ENCODE measurements at places on chromosomes 13 and 19.

- no peak for DNase-seq
These were observed 3.3 kb upstream of the ZNF420 start for GRCh38 chr19:37074819-37075362.

GRCh38 chr13:113140677-113141600 is 17.5 kb upstream of the PROZ start:
- DNase-seq = no peak

DNA sequence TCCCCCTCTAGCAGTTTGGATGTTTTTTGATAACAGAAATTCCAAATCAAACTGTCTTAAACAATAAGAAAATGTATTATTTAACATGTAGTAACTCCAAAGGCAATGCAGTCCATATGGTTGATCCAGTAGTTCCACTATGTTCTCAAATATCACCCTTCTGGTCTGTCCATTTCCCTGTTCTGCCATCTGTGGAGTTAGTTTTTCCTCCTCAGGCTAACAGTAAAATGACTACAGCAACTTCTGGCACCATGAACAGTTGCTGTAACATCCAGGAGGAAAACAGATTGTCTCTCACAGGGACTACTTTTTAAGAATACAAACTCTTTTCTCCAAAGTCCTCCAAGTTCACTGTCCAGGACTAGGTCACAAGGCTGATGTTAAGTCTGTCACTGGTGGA is 455.4 kb downstream of the FGF14 start:
- no peak for DNase-seq

GRCh38 chr19:5147074-5147977 is 178.4 kb downstream of the KDM4B start:
- DNase-seq = no peak

- DNase-seq = no peak
These were observed 1.5 kb downstream of the SPATA13 start for GRCh38 chr13:24161980-24162525.

DNA sequence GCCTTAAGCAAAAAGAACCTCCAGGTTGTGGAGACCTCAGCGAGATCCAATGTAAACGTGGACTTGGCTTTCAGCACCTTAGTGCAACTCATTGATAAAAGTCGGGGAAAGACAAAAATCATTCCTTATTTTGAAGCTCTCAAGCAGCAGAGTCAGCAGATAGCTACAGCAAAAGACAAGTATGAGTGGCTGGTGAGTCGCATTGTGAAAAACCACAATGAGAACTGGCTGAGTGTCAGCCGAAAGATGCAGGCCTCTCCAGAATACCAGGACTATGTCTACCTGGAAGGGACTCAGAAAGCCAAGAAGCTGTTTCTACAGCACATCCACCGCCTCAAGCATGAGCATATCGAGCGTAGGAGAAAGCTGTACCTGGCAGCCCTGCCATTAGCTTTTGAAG is 58.5 kb downstream of the ARHGAP35 start:
- DNase-seq = no peak

- no peak for DNase-seq
These were observed 11.2 kb upstream of the SIGLEC6 start for GRCh38 chr19:51542699-51543098.

GRCh38 chr19:52086481-52086880 is 9.1 kb downstream of the ZNF841 start:
- no peak for DNase-seq

DNA sequence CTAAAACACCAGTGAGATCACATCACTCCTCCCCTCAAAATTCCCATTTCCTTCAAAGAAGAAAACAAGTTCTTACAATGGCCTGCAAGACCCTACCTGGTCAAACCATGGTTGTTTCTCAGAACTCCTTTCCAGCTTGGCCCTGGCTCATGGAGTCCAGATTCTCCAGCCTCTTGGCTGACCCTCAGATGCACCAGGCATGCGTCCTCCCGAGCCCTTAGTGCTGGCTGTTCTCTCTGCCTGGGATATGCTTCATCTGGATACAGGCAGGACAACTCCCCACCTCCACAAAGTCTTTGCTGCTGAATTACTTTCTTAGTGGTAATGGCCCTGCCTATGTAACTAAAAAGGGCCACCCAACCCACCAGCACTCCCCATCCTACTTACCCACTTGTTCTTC is 94.3 kb downstream of the MBNL2 start:
- DNase-seq = no peak

- DNase-seq = no peak
These were observed 37.0 kb upstream of the CCNA1 start for GRCh38 chr13:36395280-36395679.

- DNase-seq = no peak
These were observed 33.7 kb downstream of the SHISA2 start for GRCh38 chr13:26017932-26018665.

GRCh38 chr19:48396016-48396823 is 2.8 kb downstream of the GRIN2D start:
- DNase-seq = no peak

GRCh38 chr13:71912524-71912923 is 45.5 kb upstream of the DACH1 start:
- DNase-seq = no peak

- no peak for DNase-seq
These were observed 1301.5 kb upstream of the ATXN8OS start for GRCh38 chr13:68806125-68806524.

DNA sequence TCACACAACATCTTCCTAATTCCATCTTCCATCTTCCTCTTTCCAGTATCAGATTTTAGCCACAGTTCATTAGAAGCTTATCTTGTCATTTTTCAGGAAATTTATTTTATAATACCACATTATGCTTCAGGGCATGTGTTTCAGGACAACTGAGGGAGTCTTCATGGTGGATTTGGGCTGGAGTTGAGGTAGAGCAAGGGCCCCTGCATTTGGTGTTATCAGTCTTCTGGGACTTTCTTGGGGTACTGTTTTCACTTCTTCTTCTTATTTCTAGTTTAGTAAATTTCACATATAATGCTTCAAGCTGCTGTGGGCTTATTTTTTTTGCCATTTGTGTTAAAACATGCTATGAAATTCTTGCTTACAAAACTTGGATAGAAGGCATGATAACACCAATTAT is 188.7 kb downstream of the LHFPL6 start:
- DNase-seq = no peak

GRCh38 chr19:15199661-15200552 is 888 bp downstream of the NOTCH3 start:
- no peak for DNase-seq

GRCh38 chr13:102033386-102033785 is 368.5 kb downstream of the FGF14 start:
- no peak for DNase-seq

- DNase-seq = no peak
These were observed 9.7 kb upstream of the SLC35E1 start for GRCh38 chr19:16581971-16582343.

GRCh38 chr19:11699931-11700794 is 38.6 kb downstream of the ZNF823 start:
- DNase-seq = peak; percentile 20

GRCh38 chr19:855142-855541 is 3.0 kb downstream of the ELANE start:
- DNase-seq = no peak

DNA sequence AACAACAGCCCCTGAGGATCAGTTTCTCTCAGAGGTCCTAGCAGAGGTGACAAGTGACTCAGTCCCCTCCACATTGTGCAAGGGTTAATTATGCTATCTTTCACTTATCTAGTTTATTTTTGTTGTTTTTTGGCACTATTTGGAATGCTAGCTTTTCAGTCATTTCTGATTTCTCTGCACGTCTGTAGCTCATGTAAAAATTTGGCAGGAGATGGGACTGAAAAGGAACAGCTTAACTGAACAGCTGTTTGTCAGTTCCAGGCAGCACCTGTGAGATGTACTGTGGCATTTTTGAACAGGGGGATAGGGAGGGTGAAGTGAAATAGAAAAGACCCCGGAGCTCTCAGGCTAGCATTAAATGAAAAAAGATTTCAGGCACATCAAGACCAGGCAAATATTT is 313.5 kb downstream of the SUCLA2 start:
- no peak for DNase-seq

DNA sequence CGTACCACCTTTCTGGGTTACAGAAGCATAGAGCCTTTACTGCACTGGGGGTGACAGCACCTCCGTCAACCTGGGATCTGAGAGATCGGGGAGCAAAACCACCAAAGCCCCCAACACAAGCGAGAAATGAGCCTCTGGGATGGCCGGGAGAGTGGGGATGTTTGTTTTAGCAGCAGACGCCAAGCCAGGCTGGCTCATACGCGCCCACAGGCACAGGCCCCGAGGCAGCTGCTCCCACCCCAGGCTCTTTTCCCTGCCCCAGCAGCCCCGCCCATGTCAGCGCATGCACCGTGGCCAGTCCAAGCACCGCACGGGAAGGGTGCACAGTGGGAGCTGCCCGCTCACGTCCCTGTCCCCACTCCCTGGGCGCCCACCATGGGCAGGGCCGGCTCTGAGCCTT is 8.5 kb downstream of the PIP5K1C start:
- DNase-seq = no peak

GRCh38 chr13:41955605-41956004 is 5.3 kb downstream of the VWA8 start:
- no peak for DNase-seq

DNA sequence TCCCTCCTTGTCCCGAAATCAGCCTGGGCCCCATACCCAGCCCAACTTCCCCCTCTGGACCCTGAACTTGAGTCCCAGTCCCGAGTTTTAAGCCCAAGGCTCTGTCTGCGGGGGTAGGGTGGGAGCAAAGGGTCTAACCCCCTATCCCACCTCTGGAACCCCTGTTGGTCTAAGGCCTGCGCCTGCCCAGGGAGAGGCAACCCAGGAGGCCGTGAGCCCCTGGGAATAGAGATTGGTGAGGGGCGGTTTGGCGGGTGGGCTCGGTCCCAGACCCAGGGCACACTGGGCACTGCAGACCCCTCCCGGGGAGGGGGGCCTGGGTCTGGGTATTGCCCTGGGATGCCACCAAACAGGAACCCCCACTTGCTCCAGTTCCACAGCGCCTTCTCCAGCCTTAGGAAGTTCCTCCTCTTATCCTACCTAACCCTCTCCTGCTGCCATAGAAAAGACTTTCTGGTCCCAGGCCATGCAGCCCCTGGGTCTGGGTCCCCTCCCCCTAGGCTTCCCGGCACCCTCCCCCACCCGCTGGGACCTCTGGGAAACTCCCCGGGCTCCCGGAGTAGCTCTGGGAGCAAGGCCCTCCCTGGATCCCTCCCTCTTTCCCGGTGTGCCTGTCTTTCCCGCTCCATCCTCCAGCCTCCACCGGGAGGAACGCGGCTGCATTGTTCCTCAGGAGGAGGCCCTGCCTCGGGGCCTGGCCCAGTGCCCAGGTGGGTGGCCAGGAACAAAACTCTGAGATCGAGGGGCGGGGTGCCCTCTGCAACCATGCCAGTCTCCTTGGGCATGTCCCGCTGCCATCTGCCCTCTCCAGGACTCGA is 33.6 kb upstream of the NANOS3 start:
- DNase-seq = peak; percentile 76

- no peak for DNase-seq
These were observed 459.1 kb upstream of the ATXN8OS start for GRCh38 chr13:69648340-69649062.

DNA sequence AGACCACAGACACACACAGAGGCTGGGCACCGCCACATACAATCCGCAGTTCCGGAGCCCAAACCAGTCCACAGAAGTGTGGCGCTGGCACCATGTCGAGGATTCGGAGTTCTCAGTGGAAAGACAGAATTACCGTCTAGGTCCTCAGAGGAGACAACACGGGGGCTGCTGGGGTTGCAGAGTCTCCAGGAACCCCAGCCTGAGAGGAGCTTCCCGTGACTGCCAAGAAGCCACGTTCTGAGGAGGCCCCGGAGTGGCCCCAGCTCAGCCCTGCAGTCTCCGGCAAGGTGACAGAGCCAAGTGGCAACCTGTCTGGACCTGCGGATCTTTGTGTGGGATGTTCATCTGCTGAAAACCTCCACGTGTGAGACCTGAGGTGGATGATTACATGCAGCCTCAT is 7.3 kb upstream of the ADPRHL1 start:
- no peak for DNase-seq

DNA sequence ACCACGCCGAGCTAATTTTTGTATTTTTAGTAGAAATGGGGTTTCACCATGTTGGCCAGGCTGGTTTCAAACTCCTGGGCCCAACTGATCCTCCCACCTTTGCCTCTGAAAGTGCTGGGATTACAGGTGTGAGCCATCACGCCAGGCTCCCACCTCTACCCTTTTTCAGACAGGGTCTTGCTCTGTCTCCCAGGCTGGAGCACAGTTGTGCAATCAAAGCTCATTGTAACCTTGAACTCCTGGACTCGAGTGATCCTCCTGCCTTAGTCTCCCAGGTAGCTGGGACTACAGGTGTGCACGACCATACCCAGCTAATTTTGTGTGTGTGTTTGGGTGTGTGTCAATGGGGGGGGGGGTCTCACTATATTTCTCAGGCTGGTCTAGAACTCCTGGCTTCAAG is 1.7 kb downstream of the RASGRP4 start:
- no peak for DNase-seq

DNA sequence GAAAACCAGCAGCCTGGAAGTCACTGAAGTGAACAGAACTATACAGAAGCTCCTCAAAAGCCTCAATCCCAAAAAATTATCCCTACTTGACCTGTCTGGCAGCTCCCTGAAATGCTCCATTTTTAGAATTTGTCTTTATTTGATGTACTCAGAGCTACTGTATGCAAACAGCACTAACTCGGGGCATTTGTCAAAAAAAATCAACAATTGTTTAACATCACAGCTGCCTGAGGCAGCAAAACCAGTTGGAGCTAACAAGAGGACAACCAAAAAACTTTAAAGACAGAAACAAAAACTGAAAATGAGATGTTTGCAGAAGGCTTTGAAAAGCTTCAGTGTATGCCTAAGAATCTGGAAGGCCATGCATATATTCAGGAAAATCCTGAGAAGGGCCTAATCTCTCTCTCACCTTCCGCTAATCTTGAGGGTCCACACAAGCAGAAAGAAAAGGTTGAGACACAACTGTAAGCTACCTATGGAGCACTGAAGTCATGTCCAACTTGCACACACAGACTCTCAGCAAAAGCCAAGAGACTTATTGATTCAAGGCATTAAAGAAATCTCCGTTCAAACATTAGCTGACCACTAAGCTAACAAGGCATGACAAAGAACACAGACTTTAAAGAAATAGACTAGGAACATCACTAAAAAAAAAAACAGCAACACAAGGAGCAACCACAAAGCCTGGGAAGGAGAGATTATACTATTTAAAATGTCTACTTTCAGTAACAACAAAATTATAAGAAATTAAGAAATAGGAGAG is 16.1 kb downstream of the VWA8 start:
- DNase-seq = no peak

DNA sequence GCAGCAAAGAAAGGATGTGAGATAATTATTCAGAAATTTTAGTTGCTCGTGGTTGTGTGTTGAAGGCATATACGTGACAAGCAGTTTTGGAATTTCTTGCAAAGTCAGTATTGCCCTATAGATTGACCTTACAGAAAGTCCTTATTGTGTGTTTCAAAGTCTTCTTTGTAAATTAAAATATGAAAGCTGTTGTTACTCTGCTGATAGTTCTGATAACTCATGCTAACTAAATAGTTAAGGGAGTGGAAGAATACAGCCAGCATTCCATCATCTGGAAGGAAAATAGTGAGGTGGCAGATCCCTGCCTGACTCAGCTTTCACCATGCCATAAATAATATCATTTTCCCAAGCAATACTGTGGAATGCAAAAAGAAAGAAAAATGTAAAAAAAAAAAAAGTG is 27.2 kb downstream of the WASF3 start:
- DNase-seq = no peak

All from COR-L47 (cell line).